SK-N-DZ (cell line): ENCODE measurements at places on chromosomes 6 and 20.

- DNase-seq: peak; percentile 62
Observed at GRCh38 chr6:166605752-166606151, 19.3 kb upstream of the RAMACL start.

DNA sequence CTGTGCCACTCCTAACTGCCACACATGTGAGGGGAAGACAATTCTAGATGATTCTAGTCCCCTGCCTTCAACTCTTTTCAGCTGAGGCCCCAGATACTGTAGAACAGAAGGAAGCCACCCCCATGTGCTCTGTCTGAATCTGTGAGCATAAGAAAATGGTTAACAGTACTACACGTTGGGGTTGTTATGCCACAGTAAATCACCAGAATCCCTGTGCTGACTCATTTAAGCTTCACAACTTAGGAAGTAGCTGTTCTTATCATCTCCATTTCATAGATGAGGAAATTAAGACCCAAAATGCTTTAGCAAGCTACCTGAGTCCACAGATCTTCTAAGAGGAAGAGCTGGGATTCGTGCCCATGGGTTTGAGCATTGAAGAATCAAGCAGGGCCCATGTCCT, 27.4 kb upstream of the SCRT2 start:
- DNase-seq: no peak

DNA sequence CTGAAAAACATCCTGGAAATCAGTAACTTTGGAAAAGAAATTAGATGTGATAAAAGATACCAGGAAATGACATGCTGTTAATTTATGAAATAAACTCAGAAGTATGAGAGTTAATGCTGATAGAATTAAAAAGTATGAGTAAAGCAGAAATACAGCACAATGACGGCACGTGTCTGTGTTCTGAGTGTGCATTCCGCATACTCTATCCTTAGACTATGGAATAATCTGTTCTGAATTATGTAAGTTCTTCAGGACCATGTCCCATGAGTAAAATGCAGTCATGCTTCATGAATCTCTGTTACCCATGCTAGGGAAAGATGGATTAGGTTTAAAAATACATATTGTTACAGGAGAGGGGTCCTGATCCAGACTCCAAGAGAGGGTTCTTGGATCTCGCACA, 21.7 kb downstream of the HECA start:
- DNase-seq: no peak

DNA sequence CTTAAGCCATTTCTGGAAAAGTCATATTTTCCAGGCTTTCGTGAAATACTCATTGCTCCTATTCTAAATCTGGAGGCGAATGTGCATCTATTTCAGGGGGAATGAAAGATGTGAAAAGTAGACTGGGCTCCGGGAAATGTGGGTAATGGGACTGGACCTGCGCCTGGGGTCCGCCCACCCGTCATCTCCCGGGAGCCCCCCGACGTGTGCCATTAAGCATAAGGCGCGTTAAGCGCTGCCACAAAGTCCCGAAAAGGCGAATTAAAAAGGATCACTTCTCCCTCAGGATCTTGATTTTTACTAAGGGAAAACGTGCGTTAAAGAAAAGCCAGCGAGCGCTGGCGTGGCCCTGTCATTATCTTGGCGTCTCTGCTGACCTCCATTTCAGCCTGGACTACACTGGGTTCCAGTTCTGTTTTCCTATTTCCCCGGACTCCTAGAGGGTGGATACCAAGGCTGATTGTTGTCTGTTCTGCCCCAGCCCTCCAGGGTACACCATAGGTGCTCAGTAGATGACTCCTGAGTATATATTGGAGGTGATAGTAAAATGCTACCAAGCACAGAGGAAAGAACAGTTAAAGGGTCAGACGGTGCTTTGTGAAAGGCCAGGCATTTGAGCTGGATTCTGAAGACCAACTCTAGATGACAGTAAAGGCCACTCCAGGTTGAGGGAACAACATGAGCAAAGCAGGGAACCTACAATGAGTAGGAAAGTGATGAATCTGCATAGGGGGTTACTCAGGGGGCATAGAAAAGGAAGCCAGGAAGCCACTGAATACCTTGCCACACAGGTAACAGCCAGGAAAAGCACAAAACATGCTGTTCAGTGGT, 89.2 kb upstream of the ARID1B start:
- peak; percentile 73 for DNase-seq

- peak; percentile 62 for DNase-seq
Observed at GRCh38 chr20:58374906-58375758, 13.9 kb upstream of the VAPB start.

DNA sequence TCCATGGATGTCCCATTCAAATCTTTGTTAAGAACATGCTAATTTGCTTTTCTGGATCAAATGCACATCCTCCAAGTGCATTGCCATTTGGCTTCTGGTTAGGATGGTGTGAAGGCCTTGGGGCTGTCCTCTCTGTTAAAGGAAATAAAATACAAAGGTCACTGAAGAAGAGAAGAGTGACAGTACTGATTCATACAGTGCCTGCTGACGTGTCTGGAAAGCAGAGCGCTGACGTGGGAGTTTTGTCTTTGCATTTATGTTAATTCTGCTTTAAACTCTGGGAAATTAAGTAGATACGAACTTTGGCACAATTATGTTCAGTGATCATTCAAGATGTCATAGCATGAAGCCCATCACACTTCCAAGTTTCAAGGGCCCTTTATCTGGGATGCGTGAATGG, 33.2 kb downstream of the SYNDIG1 start:
- DNase-seq: no peak

DNA sequence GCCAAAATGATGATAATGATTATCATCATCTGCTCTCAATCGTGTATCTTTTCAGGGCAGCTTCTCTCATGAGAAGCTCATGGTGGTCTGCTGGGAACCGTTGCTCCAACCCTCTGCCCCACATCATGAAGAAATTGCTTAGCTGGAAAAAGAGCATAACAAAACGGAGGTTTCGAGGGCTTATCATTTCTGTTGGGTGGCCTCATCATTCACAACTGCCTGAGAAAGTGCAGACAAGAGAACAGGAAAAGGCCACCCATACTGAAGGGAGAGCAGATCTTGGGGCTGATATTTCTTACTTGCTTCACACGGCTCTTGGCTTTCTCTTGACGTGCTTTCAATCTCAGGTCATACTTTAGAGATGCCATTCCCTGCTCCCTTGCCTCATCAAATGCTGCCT, 471.6 kb downstream of the CD83 start:
- DNase-seq: no peak

GRCh38 chr6:121305957-121306607, 28.2 kb downstream of the TBC1D32 start:
- peak; percentile 52 for DNase-seq

DNA sequence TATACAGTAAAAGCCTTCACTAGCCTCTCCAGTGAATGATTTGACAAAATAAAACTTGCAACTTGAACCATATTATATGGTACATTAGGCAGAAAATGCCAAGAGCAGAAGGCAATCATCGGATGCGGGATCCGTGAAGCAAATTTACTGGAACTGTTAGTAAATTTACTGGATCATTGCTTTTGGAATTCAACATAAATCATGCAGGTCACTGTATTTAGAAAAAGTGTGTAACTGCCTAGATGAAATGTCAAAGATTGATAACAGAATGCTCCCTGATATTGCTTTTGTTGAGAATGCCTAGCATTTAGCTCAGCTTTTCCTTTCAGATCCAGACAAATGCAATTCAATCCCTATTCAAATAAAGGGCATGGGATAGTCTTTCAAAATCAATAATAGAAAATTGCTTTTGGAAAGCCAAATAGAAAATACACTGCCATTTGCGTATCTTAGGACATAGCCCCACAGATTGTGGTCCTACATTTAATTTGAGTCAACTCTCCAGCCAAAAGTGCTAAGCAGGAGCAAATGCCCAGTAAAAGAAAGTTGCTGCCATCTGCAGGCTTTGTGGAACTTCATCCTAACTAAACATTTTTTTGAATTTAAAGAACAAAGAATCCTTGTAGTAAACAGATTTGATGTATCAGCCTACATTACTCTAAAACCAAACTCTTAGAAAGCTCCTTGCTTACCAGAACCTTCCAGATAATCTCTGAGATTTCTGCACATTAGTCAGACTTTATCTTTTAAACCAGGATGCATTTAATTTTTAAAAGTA, 109.5 kb upstream of the HSF2 start:
- peak; percentile 3 for DNase-seq

DNA sequence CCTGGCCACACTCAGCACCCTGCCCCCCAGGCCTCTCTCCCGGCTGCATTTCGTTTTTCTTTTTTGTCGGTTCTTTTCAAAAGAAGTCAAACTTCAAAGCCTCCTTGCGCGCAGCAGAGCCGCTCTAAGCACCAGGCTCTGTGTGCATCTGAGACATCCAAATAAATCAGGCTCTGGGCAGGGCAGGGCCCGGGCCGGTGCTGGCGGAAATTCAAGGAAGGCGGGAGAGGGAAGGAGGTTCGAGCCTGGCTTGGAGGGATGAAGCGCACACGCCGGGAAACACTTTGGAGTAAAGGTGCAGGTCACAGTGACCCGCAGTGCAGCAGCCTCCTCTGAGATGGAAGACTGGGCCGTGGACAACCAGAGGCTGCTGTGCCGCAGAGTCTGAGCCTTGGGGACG, 5.8 kb downstream of the GATA5 start:
- DNase-seq: no peak

- DNase-seq: no peak
Observed at GRCh38 chr20:63554361-63555278, 661 bp downstream of the FNDC11 start.

GRCh38 chr6:8639928-8640649, 204.7 kb upstream of the SLC35B3 start:
- DNase-seq: no peak

DNA sequence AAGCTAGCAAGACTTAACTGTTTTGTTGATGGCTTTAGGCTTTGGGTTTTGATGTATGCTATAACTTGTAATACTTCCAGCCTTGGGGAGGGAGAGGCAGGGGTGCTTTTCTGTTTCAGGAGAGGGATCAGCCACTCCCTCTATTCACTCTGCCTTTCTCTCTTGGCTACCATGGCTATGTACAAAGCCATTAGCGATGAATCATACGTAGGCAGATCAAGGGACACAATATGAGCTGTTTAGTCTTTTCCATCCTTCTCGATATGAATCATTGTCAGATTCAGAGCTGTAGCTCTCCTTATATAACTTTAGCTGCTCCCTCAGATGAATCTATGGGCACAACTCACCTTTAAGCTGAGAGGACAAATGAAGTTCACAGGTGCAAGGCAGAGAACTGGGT, 230.6 kb downstream of the TSHZ2 start:
- DNase-seq: no peak

- no peak for DNase-seq
Observed at GRCh38 chr6:161694995-161695394, 421.1 kb upstream of the AGPAT4 start.

DNA sequence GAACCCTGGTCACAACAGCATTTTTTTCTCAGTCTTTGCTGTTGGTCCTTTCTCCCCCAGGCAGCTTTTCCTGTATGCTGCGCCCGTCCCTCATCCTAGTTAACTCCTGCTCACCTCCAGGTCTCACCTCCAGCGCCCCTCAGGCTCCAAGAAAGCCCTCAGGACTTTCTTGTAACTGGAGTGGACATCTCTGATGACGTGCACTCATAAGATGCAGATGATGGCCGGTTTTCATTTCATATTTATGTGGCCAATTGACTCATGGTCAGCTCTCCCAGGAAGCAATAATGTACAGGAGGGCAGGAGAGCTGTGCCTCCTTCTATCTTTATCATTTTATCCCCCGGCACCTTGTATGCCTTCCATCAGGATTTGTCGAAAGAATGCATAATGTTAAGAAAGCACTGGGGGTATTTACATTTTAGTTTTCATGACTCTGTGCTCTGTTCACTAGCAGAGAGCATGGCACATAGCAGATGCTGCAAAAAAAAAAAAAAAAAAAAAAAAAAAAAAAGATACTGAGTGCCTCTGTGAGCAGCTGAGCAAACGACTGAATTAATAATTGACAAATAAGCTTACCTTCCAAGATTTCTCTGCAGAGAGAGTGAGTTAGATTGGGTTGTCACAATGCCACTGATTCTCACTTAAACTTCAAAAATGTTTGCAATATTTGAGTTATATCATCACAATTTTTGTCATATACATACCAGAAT, 170.2 kb downstream of the DOK5 start:
- no peak for DNase-seq

- DNase-seq: no peak
Observed at GRCh38 chr6:135798751-135799515, 52.6 kb upstream of the PDE7B start.

GRCh38 chr6:52230685-52231084, 13.6 kb downstream of the IL17F start:
- DNase-seq: no peak

GRCh38 chr6:154228521-154228905, 128.1 kb downstream of the IPCEF1 start:
- no peak for DNase-seq

DNA sequence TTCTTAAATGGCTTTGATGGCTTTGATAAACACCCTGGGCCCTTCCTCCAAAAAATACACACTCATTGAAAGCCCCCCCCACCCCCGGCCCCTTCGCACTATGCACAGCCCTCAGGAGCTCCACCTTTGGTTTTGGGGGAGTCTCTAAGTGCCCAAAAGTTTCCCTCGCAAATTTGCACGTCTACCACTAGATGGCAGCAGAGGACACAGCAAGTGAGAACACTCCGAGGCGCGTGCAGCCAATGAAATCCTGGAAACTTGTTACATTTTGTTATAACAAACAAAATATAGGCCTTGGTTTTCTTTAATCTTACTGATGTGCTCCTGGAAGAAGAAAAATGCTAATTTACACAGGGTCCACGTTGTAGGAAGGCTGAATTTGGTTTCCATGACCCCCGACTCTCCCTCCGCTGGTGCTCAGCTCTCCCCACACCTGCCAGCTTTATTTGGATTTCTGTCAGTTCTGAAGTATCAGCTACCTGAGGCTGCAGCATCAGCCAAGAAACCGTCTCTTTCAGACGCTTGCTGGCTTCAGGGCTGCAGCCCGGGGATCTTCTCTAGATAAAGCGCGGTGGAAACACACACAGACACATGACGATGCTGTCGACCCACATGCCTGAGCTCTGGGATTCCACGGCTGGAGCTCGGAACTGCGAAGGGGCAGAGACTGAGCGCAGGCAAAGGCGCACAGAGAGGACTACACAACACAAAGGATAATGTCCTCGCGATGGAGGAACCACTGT, 148.3 kb upstream of the RPS6KA2 start:
- DNase-seq: peak; percentile 65
